ENCODE measurements at places on chromosomes 6 and 20. TPM values are rescaled to one million over a fixed set of nuclear protein-coding genes. Genes with fewer than 3 reads are reported as not detected.

ITCH gene
- polyA plus RNA-seq: 13.1 TPM

ANKRD66 gene
- not detected for polyA plus RNA-seq

HRH3 gene
- not detected for polyA plus RNA-seq

SLC22A1 gene
- polyA plus RNA-seq: not detected

KCNQ5 gene
- 0.38 TPM for polyA plus RNA-seq

HLA-DPA1 gene
- 74.9 TPM for polyA plus RNA-seq

ISM1 gene
- polyA plus RNA-seq: 2.0 TPM

PACRG gene
- not detected for polyA plus RNA-seq

LY6G6C gene
- not detected for polyA plus RNA-seq

KHDC1 gene
- 3.6 TPM for polyA plus RNA-seq

GSTA2 gene
- polyA plus RNA-seq: 12.6 TPM

TGM2 gene
- polyA plus RNA-seq: 193 TPM

RIPOR2 gene
- 1.1 TPM for polyA plus RNA-seq

GPLD1 gene
- 0.50 TPM for polyA plus RNA-seq

FAM162B gene
- not detected for polyA plus RNA-seq

ENPP1 gene
- 8.8 TPM for polyA plus RNA-seq

LINC00237 gene
- 1.1 TPM for polyA plus RNA-seq

LY6G6D gene
- not detected for polyA plus RNA-seq

MICB gene
- polyA plus RNA-seq: 1.8 TPM

BTNL2 gene
- not detected for polyA plus RNA-seq

SYCP2 gene
- polyA plus RNA-seq: 0.38 TPM

All from aorta (tissue), 5 donors.